Caco-2 (cell line): ENCODE measurements at places on chromosomes 2 and 18. TPM values are rescaled to one million over a fixed set of nuclear protein-coding genes. Genes with fewer than 3 reads are reported as not detected.

DNA sequence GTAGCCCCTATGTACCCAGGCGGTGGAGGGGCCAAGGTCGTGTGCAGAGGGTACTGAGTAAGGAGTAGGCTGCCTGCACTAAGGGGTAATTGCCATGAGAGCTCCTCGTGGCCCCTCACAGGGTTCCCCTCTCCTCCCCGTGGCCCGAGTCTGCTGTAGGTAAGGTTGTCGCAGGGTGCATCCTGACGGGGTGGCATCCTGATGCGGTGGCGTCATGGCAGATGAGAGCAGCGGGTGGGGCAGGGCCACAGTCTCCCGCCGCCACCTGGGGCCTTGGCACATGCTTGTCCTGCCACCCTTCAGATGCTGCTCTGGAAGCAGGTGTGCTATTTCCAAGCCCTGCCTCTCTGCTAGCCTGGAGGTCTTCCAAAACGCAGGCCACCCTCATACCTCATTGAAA, 89.7 kb downstream of the EIPR1 start:
- H3K27me3 ChIP-seq: no peaks in the 10 kb centered on the region
- no peak overlapping the region for H3K4me3 ChIP-seq
- no peaks in the 10 kb centered on the region for H3K36me3 ChIP-seq
- no peak for DNase-seq
- no peaks in the 10 kb centered on the region for H3K4me1 ChIP-seq
- H3K27ac ChIP-seq: peak overlapping the region; percentile 64

DNA sequence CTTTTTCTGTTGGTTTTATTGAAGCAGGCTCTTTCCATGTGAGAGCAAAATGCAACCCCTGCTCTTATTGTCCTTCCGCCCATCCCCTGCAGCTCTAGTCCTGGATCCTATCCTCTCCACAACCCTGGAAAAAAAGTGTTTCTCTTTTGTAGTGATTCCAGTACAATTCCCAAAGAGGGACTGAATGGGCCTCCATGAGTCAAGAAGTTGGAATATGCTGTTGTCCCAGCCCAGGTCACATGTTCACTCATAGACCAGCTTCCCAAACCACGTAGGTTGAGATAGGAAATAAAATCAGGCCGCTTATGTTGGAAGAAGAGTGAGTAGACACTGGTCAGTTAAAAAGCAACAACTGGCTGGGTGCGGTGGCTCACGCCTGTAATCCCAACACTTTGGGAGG, 39.4 kb downstream of the CPO start:
- no peak overlapping the region for H3K27ac ChIP-seq
- no peaks in the 10 kb centered on the region for H3K27me3 ChIP-seq
- no peak for DNase-seq
- no peak overlapping the region for H3K4me3 ChIP-seq

TCF23 gene
- not detected in 2 replicates for total RNA-seq

DSG1 gene
- total RNA-seq: not detected in 2 replicates

- no peaks in the 10 kb centered on the region for H3K27me3 ChIP-seq
- DNase-seq: no peak
- H3K27ac ChIP-seq: no peak overlapping the region
- H3K36me3 ChIP-seq: no peaks in the 10 kb centered on the region
- no peaks in the 10 kb centered on the region for H3K4me1 ChIP-seq
These were observed 31.8 kb downstream of the GRB14 start for GRCh38 chr2:164589522-164589921.

- H3K36me3 ChIP-seq: no peaks in the 10 kb centered on the region
- H3K27ac ChIP-seq: no peak overlapping the region
- DNase-seq: no peak
- H3K4me3 ChIP-seq: no peak overlapping the region
These were observed 94.5 kb upstream of the LYPD6 start for GRCh38 chr2:149235816-149236375.

AKAIN1 gene
- not detected in 2 replicates for total RNA-seq

- H3K4me1 ChIP-seq: no peaks in the 10 kb centered on the region
- H3K27ac ChIP-seq: no peak overlapping the region
- H3K36me3 ChIP-seq: no peaks in the 10 kb centered on the region
These were observed 132.7 kb upstream of the MEX3C start for GRCh38 chr18:51330148-51330547.
